CD4-positive, alpha-beta T cell treated with Interleukin-17A for 4 hours (primary cell): ENCODE measurements at places on chromosomes 5 and 9.

GRCh38 chr9:129656795-129657390 lies 8.6 kb upstream of the PRRX2 start:
- DNase-seq, result no peak

DNA sequence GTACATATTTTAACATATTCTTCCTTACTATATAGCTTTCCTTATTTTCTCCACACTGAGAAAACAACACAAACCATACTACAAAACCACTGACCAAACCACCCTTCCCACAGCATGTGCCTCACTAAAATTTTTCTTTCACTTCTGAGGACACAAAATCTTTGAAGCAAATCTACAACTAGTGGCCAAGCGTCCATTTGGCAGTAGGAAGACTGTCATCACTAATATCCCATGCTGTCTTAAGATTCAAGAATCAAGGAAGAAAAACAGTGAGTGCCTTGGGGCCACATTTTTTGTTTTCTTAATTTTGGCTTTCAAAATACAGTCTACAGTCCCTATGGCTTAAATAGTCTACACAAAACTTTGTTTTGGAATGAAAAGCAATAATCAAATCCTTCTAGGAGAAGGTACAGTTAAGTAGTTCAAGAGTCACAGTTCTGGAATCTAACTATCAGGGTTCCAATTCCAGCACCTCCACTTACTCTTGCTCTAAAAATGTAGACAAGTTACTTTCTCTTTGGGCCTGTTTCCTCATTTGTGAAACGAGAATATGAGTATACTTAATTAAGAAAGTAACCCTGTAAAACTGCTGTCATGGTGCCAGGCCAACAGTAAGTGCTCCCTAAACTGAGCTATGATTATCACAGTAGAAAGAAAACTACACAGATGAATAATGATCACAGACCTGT lies 227.9 kb downstream of the BNC2 start:
- no peak for DNase-seq

DNA sequence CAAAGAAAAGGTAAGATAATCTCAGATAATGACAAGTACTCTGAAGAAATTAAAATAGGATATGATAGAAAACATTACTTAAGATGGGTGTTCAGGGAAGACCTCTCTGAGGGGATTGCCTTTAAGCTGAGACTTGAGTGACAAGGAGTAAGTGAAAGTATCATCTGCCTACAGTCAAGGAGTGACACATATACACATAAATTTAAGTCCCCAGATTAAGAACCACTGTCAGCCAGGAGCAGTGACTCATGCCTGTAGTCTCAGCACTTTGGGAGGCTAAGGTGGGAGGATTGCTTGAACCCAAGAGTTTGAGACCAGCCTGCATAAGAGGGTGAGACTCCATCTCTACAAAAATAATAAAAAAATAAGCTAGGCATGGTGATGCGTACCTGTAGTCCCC lies 19.7 kb upstream of the ANKHD1 start:
- DNase-seq, result no peak

- DNase-seq, result no peak
Observed at GRCh38 chr5:177035976-177036375, 13.5 kb downstream of the ZNF346 start.

GRCh38 chr5:3858524-3858923 lies 262.9 kb downstream of the IRX1 start:
- DNase-seq, result no peak

- no peak for DNase-seq
Observed at GRCh38 chr5:120567921-120568320, 103.8 kb downstream of the PRR16 start.

- no peak for DNase-seq
Observed at GRCh38 chr5:5788793-5789192, 366.3 kb downstream of the ICE1 start.

DNA sequence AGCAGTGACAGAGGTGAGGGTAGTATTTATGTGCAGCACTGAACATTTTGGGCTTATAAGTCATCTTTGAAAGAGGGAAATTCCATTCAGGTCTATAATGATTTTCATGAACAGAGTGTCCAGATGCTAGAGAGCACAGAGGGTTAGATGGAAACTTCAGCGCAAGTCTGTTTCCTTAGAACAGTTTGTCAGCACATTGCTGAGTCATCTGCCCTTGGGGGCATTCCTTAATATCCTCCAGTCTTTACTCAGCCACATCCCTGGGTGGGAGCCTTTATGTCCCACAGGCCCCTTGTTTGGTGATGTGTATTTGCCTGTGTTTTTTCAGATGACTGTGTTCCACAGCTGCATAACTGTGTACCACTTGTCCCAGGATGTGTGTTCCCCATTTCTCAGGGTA lies 138.5 kb upstream of the S1PR3 start:
- DNase-seq, result no peak
